ENCODE measurements at places on chromosomes 6 and 20.

GRCh38 chr6:112409311-112409710 is 62.2 kb downstream of the RFPL4B start:
- no peak for DNase-seq

GRCh38 chr6:159062564-159062945 is 17.8 kb upstream of the TAGAP start:
- no peak for DNase-seq

GRCh38 chr6:2921520-2922115 is 18.5 kb upstream of the SERPINB9 start:
- DNase-seq = no peak

DNA sequence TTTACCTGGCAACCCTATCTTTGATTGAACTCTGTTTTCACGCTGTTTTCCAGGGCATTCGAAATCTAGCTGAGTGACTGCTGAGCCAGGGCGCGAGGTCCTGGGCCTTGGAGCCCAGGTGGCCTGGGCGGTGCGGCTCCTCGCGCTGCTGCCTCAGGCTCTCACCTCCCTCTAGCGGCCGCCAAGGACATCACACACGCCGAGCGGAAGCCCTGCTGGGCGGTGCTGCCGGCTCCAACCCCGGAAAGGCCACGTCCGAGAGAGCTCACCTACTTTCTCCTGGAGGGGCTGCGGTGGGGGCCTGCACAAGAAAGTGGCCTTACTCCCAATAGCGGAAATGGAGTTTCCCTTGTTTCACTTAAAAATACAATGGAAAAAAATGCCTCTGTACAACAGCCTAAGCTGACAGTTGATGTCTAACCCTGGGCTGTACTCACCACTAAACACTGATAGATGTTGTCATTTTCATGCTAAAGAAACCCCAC is 77.7 kb downstream of the ELOVL4 start:
- peak; percentile 82 for DNase-seq

GRCh38 chr6:44297063-44298038 is 15.8 kb downstream of the AARS2 start:
- DNase-seq = peak; percentile 52

GRCh38 chr20:32965115-32965514 is 39.1 kb downstream of the SUN5 start:
- DNase-seq = no peak

DNA sequence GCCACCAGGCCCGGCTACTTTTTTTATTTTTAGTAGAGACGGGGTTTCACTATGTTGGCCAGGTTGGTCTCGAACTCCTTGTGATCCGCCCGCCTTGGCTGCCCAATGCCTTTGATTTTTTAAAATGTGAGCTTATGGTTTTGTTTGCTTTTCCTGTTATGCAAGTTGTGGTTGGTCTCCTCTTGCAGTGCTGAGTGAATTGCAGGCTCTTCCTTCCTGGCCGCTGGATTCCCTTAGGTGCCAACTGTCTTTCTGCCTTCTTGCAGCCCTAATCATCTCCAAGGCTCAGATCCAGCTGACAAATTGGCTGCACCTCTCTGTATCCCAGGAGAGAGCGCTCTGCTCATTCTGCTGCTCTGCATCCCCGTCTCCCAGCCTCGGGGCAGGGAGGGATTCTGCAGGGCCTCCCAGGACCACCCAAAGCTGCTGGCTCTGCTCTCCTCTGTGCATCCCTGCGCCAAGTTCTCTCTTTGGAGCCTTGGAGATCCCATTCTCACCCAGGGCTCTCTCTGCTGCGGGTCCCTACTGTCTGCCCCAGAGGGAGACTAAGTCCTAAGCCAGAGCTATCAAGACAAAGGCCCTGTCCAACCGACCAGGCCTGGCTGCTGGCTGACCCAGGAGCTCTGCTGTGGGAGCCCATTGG is 14.1 kb upstream of the EMILIN3 start:
- DNase-seq = no peak

GRCh38 chr6:117237561-117237960 is 27.8 kb upstream of the VGLL2 start:
- no peak for DNase-seq

DNA sequence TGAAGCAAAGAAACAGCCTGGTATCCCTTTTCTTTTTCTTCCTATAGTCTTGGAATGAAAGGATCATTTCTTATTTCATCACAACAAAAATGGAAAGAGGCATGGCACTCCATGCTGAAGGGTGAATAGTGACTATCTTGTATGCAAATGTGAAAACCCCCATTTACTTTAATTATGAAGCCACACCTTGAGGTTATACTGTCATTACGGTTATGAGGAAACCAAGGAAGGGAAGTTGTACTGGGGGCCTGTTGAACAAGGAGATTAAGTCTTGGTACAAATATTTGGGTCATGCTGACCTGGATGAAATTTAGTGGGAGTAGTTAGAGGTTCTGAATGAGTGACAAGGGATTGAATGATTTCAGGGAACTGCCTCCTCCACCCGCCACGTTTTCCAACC is 8.7 kb upstream of the STXBP5 start:
- no peak for DNase-seq

DNA sequence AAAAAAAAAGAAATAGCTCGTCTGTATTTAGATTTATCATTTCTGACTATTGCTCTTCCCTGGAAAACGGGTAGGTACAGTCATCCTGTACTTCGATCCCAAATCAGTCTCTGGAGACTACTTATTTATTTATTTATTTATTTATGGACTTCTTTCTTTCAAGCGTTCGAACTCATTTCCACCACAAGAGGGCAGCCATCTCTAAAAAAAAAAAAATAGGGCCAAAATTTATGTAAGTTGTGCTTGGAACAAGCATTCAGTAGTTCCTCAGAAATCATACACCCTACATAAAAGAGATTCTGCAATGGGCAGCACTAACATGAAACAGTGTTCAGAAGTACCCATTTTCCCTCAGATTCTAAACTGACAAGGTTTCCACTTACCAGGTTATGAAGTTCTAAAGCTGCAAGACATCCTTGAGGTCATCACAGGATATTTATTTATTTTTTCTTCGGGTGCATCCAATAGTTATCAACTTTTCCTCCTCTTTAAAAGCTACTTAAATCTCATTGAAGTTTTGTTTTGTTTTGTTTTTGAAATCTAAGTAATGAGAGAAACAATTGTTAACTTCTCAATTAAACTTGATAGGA is 1.9 kb upstream of the BMP2 start:
- DNase-seq = peak; percentile 67

- no peak for DNase-seq
Observed at GRCh38 chr6:160679402-160679769, 15.3 kb upstream of the LPA start.

GRCh38 chr6:128508588-128509296 is 11.7 kb downstream of the PTPRK start:
- no peak for DNase-seq

GRCh38 chr6:128569732-128570679 is 49.6 kb upstream of the PTPRK start:
- DNase-seq = no peak

DNA sequence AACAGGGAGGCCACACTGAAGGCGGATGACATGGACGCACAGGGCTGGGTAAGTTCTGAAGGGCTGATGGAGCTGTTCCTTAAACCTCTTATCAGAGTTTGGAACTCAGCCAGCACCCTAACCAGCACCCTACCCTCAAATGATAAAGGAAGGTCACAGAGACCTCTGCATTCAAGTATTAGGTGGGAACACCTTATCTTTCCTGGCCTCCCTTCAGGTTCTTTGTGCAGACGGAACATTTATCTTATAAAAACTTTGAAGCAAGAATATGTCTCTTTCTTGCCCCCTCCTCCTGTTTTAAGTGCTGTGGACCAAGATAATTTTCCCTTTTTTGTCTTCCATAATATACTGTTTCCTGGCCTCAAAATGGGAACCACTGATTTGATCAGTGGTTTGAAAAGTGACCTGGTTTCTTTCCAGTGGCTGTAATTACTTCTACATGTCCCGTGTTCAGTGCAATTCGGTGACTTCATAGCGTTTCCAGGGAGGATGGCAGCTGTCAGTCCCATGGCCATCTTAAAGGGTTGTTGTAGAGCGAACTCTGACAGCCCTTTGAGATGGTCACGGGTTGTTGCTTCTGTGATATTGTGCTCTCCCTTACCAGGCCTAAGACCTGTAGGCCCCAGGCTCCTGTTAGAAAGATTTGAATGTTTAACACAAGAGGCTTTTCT is 213.2 kb upstream of the MYLIP start:
- no peak for DNase-seq

GRCh38 chr20:47859278-47859677 is 74.0 kb upstream of the SULF2 start:
- DNase-seq = no peak
